ENCODE measurements at places on chromosomes 5 and 9.

DNA sequence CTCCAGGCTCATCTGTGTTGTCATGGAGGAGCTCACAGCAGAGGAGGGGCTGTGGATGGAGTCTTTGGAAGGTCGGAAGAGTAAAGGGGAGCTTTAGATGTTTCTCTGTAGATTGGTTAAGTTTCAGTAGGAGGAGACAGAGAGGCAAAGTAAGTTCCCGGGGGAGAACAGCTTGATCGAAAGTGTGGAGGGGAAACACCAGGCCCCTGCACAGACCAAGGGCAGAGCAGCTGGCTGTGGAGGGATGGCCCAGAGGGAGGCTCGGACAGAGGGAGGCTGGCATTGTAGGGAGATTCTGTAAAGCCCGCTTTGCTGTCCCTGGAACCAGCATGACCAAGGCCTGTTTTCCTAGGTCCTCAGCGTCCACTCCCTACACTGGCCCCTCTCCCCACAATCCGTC lies 5.3 kb upstream of the OR2V2 start:
- no peak for DNase-seq

- DNase-seq = no peak
Observed at GRCh38 chr5:147557876-147558745, 48.2 kb upstream of the DPYSL3 start.

- no peak for DNase-seq
Observed at GRCh38 chr5:150286820-150287219, 2.8 kb downstream of the CAMK2A start.

DNA sequence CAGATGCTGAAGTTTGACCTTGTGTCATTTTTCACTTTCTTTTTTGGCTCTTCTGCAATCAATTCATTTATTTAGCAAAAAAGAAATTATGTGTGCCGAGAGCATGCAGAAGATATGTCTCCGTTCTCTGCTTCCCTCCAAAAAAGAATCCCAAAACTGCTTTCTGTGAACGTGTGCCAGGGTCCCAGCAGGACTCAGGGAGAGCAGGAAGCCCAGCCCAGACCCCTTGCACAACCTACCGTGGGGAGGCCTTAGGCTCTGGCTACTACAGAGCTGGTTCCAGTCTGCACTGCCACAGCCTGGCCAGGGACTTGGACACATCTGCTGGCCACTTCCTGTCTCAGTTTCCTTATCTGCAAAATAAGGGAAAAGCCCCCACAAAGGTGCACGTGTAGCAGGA lies 2.4 kb downstream of the FGFR4 start:
- DNase-seq = no peak

DNA sequence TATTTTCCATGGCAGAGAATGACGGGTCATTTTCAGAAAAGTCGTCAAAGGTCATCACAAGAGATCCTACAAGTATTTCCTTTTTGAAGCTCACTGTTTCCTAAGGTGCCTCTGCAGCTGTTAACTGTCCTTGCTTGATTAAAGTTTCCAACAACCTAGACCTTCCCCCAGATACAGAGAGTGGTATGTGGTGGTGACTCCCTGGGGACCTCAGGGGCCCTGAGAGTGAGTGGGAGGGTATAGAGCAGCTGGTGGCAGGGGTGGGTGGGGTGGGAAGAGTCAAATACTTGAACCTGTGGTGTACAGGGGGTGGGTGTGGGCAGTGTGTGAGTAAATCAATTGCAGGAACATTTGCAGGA lies 1.6 kb upstream of the CD72 start:
- no peak for DNase-seq

- no peak for DNase-seq
Observed at GRCh38 chr5:143251190-143251589, 152.3 kb downstream of the NR3C1 start.

GRCh38 chr5:154449786-154450185 lies 4.0 kb downstream of the SAP30L start:
- no peak for DNase-seq

- no peak for DNase-seq
Observed at GRCh38 chr5:89011778-89012711, 129.1 kb upstream of the MEF2C start.

DNA sequence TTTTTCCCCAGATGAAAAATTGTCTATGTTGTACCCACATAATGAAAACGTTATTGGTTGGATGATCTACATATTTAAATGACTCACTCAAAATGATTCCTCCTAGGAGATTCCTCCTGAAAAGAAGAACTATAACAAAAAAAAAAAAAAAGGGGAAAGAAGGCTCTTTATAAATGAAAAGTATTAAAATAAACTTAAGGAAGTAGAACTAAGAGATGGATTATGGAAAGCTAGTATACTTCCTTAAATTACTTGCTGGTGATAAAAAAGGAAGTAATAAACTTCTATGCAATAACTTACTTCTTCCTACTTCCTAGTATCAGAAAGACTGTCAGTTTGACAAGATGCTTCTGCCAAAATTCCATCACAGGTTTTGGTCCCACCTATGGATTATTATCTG lies 1087.7 kb downstream of the CDH12 start:
- DNase-seq = no peak

DNA sequence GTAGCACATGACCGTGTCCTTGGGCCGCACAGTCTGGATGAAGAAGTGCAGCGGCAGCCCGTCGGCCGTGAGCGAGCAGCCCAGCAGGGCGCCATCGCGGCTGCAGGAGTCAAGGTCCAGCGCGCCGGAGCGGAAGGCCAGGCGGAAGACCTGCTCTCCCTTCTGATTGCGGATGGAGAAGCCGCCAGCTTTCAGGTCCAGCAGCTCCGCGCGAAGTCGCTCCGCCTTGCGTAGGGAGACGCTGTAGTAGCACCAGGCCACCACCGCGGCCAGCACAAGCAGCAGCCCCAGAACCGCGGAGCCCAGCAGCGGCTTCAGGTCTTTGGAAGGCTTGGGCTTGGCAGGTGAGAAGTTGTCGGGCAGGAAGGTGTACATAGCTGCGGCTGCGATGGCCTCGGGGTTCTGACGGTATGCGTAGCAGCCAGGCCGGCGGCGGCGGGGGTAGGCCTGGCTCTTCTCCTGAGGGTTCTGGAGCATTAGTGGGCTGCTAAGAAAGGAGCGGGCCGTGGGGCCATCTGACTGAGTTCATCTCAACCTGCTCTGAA lies 4.2 kb downstream of the MYORG start:
- no peak for DNase-seq

GRCh38 chr5:18159331-18159730 lies 525.1 kb downstream of the TAF11L14 start:
- no peak for DNase-seq

DNA sequence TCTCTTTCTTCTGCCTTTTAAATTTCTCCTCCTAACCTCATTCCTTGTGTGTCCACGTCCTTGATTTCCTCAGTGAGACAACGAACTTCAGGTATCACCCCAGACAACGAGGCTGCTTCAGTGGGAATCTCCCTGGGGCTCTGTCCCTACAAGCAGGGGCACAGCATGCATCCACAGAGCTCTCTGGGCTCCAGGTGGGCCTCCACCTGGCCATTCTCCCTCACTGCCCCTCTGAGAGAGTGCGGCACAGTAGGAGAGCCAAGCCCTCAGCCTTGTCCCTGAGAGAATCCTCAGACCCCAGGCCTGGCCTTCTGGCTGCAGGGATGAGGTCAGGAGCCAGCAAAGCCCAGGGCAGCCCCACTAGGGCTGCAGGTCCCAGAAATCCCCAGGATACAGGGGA lies 105.3 kb downstream of the LHFPL2 start:
- no peak for DNase-seq
